Dermis blood vessel endothelial cell (primary cell): ENCODE measurements at places on chromosomes 2 and 18. TPM values are rescaled to one million over a fixed set of nuclear protein-coding genes. Genes with fewer than 3 reads are reported as not detected.

CYP27A1 gene
- total RNA-seq: 8.6 and 12.8 TPM in 2 replicates

DNPEP gene
- 54.1 and 67.7 TPM in 2 replicates for total RNA-seq

CXCR4 gene
- 57.4 and 188 TPM in 2 replicates for total RNA-seq

RAPGEF4 gene
- 30.5 TPM in 2 replicates for total RNA-seq

CD8A gene
- 0.05 TPM in 1 of 2 replicates, not detected in the other for total RNA-seq

SF3B1 gene
- 219 and 353 TPM in 2 replicates for total RNA-seq

HNRNPA3 gene
- total RNA-seq: 40.7 and 83.4 TPM in 2 replicates

DNA sequence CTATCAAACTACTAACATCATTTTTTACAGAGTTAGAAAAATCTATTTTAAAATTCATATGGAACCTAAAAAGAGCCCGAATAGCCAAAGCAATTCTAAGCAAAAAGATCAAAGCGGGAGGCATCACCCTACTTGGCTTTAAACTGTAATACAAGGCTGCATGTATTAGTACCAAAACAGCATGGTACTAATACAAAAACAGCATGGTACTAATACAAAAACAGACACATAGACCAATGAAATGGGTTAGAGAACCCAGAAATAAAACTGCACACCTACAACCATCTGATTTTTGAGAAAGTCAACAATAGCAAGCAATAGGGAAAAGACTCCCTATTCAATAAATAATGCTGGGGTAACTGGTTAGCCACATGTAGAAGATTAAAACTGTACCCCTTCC lies 640.7 kb downstream of the IRS1 start:
- no peak for DNase-seq

DNA sequence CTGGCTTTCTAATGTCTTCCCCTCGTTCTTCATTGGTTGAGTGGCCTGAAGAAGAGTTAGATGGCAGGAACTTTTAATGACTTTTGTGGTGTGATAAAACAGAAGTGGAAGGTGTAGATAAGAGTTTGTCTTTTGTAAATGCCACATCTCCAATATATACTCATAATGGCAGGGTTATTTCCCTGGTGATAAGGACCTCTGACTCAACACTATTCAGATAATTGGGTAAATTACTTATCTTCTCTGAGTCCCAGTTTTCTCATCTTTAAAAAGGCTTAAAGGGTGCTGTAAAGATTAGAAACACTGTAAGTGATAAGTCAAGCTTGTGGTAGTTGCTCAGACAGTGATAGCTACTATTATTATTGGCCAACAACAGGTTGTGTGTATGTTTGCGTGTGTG lies 9.5 kb downstream of the KLHL14 start:
- no peak for DNase-seq

GRCh38 chr2:43265001-43265400 lies 38.6 kb upstream of the ZFP36L2 start:
- no peak for DNase-seq

GRCh38 chr2:59594671-59595222 lies 958.7 kb downstream of the BCL11A start:
- DNase-seq: no peak

GRCh38 chr2:182166406-182166805 lies 180.8 kb downstream of the PPP1R1C start:
- no peak for DNase-seq

GRCh38 chr18:8708670-8709069 lies 3.3 kb downstream of the MTCL1 start:
- DNase-seq: no peak

DNA sequence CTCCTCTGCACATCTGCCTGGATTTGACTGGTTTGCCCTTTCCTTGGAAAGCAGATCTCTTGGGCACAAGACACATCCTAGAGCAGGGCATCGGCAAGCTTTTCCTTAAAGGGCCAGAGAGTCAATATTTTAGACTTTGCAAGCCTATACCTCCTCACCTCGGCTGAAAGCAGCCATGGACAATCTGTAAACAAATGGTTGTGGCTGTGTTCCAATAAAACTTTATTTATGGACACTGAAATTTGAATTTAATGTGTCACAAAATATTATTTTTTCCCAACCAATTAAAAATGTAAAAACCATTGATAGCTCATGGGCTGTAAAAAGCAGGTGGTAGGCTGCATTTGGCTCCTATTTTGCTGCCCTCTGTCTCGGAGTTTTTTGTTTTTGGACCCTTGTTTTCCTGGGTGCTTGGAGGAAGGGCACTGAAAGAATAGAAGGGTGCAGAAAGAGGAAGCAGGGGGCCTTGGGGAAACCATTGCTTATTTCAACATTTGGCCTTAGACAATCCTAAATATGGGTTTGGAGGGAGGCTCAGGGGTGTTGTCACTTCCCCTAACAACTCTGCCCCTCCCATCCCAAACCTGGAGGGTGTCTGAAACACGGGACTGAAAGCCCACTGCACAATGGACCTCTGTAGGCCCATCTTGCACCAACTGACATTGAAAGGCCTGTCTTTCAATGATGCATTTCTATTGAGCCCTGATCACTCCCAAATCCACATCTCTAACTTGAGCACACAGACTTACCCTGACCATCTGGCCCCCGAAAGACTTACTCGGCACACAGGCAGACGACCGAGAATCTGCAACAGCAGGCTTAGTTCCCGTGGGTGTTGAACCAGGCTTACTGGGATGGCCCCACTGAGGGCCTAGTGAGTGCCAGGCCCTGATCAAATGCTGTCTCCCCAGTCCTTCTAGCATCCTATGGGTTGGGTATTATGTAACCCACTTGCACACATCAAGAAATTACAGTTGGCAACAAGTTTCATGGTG lies 7.1 kb upstream of the ZFP36L2 start:
- DNase-seq: no peak

- DNase-seq: no peak
These were observed 15.8 kb upstream of the RTTN start for GRCh38 chr18:70221156-70221914.

DNA sequence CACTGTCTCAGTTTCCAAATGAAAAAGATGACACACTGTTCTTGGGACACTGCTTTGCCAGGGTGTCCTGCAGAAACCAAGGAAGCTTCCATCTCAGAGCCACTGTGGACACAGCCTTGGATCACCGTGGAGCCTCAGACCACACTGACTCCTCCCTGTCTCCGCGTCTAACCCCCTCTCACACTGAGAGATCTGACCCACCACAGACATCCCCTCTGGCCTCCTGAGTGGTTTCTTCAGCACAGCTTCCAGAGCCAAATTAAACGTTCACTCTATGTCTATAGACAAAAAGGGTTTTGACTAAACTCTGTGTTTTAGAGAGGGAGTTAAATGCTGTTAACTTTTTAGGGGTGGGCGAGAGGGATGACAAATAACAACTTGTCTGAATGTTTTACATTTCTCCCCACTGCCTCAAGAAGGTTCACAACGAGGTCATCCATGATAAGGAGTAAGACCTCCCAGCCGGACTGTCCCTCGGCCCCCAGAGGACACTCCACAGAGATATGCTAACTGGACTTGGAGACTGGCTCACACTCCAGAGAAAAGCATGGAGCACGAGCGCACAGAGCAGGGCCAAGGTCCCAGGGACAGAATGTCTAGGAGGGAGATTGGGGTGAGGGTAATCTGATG lies 113.4 kb upstream of the PKDCC start:
- no peak for DNase-seq

- no peak for DNase-seq
These were observed 3.4 kb upstream of the SP140L start for GRCh38 chr2:230323385-230324106.

- DNase-seq: no peak
These were observed 357.4 kb upstream of the ACVR2A start for GRCh38 chr2:147487286-147487977.

- DNase-seq: no peak
These were observed 476 bp downstream of the GLB1L start for GRCh38 chr2:219244789-219245147.

DNA sequence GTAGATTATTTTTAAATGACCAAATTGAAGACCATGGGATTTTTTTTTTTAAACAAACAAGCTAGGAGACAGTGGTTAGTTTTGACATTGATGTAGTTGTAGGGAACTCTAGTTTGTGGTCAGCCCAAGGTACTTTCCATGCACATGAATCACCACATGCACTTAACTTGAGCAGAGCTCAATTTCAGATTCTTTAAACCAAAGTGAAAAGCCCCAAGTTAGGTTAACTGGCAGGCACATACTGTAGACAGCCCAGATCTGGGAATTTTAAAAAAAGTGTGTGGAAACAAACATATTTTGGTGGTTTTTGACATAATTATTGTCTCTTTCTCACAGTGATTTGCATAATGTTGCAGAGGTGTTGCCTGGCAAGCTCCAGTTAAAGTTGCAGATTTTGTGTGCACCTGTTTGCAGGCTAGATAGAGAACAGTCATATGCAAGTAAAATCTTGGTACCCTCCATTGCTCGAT lies 88.4 kb downstream of the BCL2L11 start:
- no peak for DNase-seq
